Endothelial cell of coronary artery (primary cell): ENCODE measurements at places on chromosomes 3 and 15. TPM values are rescaled to one million over a fixed set of nuclear protein-coding genes. Genes with fewer than 3 reads are reported as not detected.

NECTIN3 gene
- 28.2 and 51.7 TPM in 2 replicates for total RNA-seq

NUDT16 gene
- total RNA-seq: 13.7 TPM in 2 replicates

ITIH1 gene
- not detected in 2 replicates for total RNA-seq

KLF15 gene
- 0.63 and 0.75 TPM in 2 replicates for total RNA-seq

ISY1 gene
- total RNA-seq: 37.3 and 42.9 TPM in 2 replicates

SLC7A14 gene
- 1.6 and 11.0 TPM in 2 replicates for total RNA-seq
